CD4-positive, alpha-beta T cell treated with Interleukin-4 for 1 hour (primary cell): ENCODE measurements at places on chromosomes 5 and 9.

DNA sequence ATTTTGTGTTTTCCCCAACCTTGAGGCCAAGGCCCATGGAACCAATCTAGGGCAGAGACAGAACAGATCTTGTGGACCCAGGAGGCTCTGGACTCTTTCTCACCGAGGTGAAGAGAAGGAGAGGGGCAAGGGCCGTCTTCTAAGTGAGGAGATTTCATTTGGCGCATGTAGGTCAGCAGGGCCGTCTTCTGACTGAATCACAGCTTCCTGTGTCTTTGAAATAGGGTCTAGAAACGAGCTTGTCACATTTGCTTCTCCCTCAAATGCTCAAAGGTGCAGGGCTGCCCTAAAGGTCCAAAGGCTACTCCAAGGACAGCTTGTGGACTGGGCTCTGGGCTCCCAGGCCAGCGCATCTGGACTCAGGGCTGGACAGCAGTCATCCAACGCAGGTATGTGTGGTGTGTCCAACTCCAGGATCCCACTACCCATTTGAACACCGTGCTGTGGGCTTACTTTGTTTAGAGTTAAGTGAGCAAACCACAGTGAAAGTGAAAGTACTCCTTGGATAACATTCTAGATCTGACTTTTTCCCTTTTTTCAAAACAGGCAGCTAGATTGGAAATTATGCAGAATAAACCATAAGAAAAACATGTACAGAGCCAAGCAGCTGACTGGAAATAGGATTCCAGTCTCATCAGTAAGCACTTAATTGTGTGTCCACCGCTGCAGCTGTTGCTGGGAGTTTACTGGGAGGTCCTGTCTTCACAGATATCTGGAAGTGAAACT is 357.0 kb downstream of the GADD45G start:
- DNase-seq, result no peak

GRCh38 chr9:113918697-113919350 is 42.7 kb downstream of the ZNF618 start:
- no peak for DNase-seq

- DNase-seq, result no peak
These were observed 728.3 kb upstream of the SEMA6A start for GRCh38 chr5:117302949-117303348.

- DNase-seq, result no peak
These were observed 94.7 kb upstream of the PHF24 start for GRCh38 chr9:34863426-34863825.

GRCh38 chr9:121550041-121550440 is 50.4 kb upstream of the GGTA1 start:
- DNase-seq, result no peak

- DNase-seq, result no peak
These were observed 179.4 kb upstream of the NUDT12 start for GRCh38 chr5:103741984-103742383.

- DNase-seq, result no peak
These were observed 4.3 kb downstream of the RAI14 start for GRCh38 chr5:34660444-34660843.

DNA sequence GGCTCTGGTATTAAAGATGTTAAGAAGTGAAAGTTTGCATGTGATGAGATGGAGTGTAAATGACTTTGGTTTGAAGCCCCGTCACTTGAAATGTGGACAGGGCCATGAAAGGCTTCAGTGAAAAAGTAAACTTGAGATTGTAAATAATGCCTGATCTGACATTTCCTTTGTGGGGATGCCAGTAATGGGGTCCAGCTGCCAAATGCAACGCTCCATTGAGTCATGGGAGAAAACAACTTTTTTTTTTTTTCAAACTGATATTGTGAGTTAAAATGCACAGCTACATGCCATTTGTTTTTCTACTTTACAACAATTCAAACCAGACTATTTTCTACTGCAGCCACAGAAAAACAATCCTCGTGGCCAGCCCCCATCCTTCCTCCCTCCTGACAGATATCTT is 327.0 kb upstream of the TNC start:
- no peak for DNase-seq

DNA sequence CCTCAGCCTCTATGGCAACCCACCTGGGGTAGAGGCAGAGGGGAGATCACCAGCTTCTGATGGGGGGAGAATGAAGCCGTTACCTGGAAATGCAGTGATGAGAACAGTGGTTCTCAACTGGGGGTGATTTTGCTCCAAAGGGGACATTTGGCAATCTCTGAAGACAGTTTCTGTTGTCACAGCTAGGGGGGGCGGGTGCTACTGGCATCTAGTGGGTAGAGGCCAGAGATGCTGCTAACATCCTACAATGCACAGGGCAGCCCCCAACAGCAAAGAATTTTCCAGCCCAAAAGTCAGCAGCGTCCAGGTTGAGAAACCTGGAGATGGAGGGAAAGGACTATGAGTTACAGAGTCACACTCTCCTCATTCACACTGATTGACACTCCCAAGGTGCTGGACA is 84.5 kb downstream of the FGF1 start:
- DNase-seq, result no peak

DNA sequence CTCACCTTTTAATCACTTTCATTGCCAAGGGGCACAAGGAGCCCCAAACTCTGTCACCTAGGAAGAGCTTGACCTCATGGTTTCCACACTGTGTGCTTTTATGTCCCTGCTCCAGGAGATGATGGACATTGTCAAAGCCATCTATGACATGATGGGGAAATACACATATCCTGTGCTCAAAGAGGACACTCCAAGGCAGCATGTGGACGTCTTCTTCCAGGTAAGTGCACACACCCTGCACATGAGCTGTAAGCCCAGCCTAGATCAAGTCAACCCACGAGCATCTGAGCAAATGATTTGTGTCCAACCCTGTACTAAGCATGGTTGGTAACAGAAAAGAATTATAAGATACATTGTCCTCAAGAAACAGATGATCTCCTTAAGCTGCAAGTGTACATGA is 50.8 kb upstream of the GABRP start:
- DNase-seq, result no peak

- peak; percentile 92 for DNase-seq
These were observed 3.0 kb downstream of the GRK6 start for GRCh38 chr5:177429248-177430040.
